AG04450 (cell line): ENCODE measurements at places on chromosomes 2 and 18.

GRCh38 chr2:16112972-16113560, 172.7 kb downstream of the MYCN start:
- DNase-seq = no peak

DNA sequence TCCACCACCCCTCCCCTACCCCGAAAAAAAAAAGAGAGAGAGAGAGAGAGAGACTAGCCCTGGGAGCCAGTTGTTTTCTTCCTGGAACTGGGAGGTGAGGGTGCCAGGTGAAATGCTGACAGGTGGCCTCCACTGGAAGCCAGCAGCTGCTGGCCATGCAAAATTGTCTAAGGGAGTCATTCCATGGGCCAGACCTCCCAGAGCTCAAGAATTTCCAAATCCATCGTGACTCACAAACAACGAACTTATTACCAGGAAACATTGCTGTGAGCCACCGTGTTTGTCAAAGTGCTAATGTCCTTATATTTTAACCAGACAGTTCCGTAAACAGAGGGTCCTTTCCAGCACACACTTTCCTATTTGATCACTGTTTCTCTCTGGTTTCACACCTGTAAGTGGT, 68.5 kb upstream of the PID1 start:
- DNase-seq = no peak

DNA sequence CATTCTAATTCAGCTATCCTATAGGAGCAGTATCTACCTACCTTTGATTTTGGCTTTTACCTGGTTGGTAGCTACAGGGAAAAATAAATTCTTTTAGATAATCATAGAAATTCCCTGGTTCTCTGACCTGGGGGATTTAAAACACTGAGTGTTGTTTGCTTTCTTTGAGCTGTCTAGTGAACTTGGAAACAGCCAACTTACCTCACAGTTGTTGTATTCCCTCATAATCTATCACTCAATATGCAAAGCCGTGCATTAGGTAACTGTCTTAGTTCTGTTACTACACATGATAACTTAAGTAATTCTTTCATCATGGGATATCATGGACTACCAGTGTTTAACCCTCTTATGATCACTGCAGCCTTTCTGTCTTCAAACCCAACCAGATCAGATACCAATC, 127.8 kb downstream of the TTC27 start:
- no peak for DNase-seq

DNA sequence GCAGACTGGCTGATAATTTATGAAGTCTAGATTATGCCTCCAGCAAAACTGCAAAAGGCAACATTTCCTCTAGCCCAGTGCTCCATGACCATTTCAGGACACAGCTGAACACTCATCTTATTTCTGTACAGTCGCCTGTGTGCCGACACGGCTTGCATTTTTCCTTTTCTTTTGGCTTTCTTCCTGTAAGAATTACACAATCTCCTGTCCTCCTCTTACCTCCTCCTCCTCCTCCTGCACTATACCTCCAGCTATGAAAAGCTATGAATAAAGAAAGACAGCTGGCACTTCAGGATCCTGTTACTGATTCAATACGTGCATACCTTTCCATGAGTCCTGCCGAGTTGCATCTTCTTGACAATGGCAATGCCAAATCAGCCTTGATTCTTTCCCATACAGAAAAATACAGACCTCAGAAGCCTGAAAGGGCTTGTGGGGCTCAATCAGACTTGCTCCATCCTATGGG, 32.2 kb upstream of the TRIB2 start:
- peak; percentile 18 for DNase-seq

DNA sequence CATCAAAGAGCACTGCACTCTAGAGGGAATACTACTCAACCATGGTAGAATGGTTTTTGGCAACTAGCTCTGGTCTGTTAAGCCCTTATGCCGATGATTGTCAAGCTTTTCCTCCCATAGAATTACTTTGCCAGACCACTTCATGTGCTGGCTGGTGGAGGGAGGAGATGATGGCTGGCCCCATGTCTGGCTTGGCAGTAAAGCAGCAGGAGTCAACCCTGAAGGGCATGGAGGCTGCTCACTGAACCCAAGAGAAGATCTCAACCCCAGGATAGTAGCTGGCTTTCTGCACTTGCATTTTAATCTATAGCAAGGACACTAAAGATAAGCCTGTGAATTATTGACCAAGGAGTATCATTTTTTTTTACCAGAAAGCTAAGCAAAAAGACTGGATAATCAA, 309.9 kb downstream of the PIEZO2 start:
- no peak for DNase-seq

- DNase-seq = no peak
Measured at GRCh38 chr2:224174990-224175389, 135.9 kb upstream of the SERPINE2 start.

- DNase-seq = no peak
Measured at GRCh38 chr2:156448766-156449165, 12.6 kb downstream of the GPD2 start.

GRCh38 chr2:176704282-176704858, 435.1 kb downstream of the MTX2 start:
- no peak for DNase-seq

DNA sequence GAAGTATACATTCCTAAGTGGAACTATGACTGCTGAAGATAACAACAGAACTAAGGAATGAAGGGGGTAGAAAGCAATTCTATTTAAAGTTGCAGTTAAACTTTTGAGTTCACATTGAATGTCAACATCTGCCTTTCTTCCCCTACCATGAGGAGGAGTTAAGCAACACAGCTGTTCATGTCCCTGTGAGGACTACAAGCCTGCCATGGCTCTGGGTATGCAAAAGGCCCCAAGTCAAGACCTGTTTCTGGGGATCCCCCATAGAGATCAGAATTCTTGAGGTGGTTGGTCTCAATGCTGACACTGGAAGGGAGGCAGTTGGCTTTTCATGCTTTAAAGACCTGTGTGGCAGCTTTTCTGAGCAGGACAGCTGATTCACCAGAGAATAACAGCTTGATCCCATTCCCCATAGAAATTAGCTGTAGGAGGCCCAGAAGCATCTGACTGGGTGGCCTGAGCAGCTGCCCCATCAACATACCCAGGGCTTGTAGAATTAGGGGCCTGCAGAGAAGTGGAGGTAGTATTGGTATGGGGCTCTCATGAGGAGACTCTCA, 131.0 kb downstream of the SETBP1 start:
- no peak for DNase-seq

GRCh38 chr2:220489121-220489520, 861.7 kb downstream of the SLC4A3 start:
- no peak for DNase-seq

DNA sequence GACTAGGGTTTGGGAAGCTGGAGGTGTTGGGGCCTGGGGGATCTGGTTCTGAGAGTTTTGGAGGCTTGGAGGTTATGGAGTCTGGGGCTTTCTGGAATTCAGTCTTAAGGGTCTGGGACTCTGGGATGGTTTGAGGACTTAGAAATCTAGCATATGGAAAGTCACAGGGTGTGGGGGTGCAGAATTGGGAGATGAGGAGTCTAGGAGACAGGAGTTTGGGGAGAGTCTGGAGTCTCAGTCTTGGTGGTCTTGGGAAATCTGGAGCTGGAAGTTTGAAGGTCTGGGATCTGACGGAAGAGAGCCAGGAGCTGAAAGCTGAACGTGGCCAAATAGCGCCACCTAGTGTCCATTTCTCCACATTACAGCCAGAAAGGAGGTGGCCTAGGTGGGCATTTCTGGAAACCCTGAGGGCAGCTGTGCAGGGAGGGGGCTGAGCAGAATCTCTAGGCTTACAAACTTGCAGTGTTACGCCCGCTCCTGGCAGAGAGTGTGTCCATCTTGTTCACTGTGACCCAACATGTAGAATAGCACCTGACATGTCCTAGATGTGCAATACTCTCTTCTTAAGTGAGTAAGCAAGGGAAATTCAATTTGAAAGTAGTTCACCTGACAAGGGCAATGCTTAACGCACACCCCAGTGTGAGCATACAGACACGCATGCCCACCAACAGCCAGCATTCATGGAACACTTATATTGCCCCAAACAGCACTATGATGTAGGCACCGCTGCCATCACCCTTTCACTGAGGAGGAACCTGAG, 204.8 kb downstream of the TFCP2L1 start:
- peak; percentile 20 for DNase-seq

- DNase-seq = no peak
Measured at GRCh38 chr2:219661955-219662395, 34.5 kb downstream of the SLC4A3 start.

GRCh38 chr2:176268976-176269318, 295 bp upstream of the MTX2 start:
- no peak for DNase-seq

GRCh38 chr2:28533044-28533680, 37.3 kb downstream of the PLB1 start:
- no peak for DNase-seq

DNA sequence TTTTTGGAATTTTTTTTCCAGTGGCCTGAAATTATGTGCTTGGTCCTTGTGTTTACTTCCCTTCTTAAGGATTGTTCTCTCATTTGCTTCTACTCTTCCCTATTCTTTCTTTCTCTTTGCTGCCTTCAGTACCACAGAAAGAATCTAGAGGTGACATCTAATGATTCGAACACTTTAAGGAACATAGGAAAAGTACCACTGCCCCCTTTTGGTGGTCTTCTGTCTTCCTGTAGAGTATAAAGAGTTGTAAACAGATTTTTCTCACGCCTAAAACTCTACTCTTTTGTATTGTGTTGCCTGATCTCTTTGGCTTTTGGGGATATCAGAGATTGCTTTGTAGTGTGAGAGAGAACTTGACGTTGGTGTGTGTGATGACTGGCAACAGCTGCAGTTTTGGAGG, 7.0 kb upstream of the SCTR start:
- DNase-seq = no peak

- DNase-seq = no peak
Measured at GRCh38 chr18:69444221-69444620, 43.5 kb downstream of the DOK6 start.

DNA sequence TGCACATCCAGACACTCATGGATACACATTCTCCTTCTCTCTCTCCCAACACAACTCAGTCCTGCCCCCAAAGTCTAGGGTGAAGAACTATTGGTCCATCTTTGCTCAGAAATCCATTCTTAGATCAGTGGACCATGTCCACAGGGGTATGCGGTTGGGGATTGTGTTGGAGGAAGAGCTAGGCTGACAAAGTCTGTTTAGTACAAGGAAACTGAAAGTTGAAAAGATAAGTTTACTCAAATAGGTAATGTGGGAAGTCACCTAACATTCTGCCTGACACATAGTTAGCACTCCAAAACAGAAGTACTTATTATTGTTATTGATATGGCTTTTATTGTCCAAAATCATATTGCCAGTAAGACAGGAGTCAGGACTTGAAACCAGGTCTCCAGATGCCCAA, 55.9 kb downstream of the ALK start:
- DNase-seq = no peak

- DNase-seq = no peak
Measured at GRCh38 chr2:40513201-40513600, 61.3 kb upstream of the SLC8A1 start.

DNA sequence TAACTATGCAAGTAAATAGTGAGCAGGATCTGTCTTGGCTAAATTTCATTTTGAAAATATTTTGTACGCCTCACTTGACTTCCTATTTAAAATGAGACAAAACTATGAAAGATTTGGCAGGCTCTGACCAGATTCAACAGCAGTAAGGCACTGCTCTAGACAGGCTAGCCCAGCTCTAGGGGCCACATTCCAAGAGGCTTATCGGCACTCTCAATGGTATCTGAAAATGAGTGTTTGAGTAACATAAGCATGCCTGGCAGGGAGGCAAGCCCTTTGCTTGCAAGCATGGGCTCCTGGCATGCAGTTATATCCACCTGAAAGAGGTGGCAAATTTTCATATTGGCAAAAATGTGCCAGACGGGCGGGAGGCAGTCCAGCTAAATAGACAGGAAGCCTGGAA, 10.5 kb downstream of the CAPN13 start:
- DNase-seq = no peak

GRCh38 chr18:4455113-4455811, at the start of gene DLGAP1:
Gene DLGAP1 (minus strand): TSS chr18:4455307.
- DNase-seq = no peak

DNA sequence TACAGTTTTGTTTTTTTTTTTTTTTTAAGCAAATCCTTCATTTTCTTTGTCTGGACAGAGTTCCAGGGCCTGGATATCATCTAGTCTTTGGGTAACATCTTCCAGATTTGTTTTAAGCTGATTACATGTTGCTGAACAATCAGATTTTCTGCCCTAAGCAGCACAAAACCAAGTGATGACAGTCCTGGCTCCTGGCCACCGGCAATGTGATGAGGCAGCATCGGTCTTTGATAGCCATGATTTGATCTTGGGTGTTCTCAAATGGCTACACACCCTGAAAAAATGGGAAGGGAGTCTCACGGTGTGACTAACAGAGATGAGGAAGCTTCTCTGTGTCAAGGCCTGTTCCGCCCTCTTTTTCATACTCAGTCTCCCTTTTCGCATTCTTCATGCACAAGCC, 708.6 kb upstream of the ZEB2 start:
- no peak for DNase-seq

DNA sequence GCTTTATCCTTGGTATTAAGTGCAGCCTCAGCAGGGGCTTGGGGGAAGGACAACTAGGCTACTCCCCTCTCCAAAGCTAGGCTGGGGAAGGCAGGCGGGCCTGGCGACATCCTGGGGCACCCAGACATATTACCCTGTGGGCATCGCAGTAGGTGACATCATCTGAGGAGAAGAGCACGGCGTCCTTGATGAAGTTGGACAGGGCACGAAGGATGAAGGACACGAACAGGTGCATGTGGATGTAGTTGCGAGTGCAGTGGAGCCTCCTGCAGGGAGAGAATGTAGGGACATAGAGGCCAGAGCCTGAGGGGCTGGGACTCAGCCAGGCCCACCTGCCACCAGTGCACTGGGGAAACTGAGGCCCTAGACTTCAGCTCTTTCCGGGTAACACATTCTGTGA, 32.3 kb downstream of the TMEM37 start:
- DNase-seq = no peak
